ENCODE measurements at places on chromosomes 2 and 18.

DNA sequence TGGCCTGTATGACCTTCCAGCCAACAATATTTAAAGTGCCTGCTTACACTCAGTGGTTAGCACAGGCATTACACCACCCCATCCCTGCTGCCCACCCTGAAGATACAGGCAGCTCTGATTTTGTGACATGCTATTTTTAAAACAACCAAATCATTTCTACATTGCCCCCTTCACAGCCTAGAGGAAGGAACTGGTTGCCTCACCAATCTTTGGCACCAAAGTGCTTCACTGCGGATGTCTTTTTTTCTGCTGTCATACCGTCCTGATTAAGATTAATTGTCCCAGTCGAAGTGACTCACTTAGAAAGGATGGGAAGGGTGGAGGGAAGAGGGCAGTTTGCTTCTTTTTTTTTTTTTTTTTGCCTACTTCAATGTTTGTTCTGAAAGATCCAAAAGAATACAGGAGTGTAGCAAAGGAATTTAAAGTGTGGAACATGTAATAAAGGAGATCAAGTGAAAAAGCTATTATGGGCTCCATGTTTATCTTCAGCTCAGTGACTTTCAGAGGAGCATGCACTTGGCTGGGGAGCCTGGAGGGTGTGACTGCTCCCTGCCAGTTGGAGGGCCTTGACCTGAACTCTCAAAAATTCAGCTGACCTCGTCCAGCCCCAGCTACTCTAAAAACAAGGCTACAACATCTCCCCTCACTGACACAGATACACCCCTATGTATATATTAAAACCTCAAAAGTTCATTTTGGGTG is 501.1 kb upstream of the TNP1 start:
- DNase-seq: no peak

GRCh38 chr2:9556121-9556743 is 602 bp upstream of the ADAM17 start:
- no peak for DNase-seq

DNA sequence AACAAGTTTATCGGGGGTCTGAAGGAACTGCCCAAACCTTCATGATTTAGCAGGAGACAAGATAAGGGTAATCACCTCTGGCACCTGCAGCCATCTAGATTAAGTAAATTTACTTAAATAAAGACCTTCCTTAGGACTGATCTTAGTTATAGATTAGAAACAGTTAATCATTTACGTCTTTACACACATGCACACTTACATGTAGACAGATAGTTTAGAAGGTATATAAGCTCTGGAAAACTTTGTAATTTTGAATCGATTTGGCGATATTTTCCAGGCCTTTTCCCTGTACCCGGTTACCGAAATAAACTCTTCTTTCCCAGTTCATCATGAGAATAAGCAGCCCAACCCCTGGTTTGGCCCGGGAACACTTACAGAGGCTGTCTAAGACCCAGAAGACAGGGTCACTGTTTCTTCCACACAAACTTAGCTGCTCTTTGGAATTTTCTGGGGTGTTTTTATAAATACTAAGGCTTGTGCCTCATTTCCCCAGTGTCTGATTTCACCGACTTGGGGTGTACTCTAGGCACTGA is 560 bp upstream of the SKA1 start:
- no peak for DNase-seq

DNA sequence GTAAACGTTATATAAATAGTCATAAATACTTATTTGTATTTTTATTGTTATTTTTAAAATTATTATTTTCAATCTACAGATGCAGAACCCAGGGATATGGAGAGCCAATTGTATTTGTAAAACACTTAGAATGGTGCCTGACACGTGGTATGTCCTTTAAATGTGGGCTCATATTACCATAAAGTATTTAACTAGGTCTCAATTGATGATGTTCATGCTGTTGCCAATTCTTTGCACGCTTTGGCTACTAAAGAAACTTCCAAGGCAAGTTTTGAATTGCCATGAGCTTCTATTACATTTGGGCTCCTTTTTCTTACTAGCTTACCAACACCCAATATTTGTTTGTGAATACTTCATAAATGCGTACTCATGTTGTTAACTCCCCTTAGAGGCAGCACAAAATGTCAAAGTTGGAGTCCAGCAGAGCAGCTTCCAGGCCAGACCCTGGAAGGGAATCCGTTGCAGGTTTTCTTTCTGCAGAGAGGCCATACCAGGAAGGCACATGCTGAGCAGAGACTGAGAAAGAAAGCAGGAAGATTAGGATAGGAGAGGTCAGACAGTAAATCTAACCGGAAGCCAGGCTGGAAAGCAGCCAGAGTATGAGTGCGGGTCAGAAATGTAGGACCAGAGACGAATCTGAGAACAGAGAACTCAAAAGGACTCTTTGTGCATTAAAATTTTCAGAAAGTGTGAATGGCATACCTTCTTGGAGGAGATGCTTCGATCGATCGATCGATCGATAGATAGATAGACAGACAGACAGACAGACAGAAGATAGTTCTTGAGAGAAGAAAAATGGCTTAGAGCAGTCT is 4.2 kb upstream of the NOSTRIN start:
- no peak for DNase-seq

DNA sequence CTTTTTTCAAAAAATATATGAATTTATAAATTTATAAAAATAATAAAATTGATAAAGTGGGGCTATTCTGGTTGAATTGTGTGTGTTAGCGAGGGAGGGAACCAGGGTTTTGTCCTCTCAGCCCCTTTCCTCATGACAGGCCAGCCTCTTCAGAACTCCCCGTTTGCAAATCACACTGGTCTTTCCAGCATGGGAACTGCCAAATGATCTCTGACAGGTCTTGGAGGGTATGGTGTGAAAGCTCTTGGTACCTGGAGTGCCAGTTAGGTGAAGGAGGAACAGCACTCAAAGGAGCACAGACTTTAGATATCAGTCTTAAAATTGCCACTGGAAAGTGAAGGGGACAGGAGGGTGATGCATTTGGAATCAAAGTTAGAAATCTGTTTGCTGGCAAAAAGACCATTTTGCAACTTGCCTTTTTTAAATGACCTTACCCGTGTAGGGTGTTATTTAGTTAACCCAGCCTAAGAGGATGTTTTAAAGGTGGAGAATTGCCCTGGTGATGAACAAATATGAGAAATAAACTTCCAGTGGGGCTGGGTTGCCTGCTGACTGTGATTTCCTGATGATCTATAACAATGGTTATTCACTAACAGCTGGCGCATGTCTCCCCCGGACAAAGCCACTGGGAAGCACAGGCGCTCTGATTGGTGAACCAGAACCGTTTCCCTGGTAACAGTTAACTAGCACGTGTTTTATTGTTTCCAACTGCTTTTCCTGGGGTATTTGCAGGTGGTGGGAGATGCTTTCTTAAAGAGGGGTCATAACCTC is 85.3 kb upstream of the EFEMP1 start:
- DNase-seq: no peak

- DNase-seq: no peak
Observed at GRCh38 chr18:58894930-58895329, 30.3 kb downstream of the ZNF532 start.

DNA sequence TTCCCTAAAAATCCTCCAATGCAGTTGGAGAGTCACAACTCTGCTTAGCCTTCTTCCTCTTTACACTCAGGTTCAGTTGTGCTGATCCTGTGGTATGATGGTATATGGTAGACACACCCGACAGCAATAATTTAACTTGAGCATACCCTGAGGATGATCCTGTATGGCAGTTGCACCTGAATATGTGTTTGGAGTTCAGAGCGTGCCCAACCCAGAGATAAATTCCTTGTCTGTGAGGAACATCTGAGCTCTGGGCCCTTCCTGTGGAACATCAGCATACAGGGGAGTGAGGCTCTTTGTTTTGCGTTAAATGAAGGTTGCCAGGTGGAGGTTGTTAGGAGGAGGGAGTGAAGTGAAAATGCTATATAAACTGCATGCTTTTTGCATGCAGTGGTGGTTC is 187.7 kb downstream of the MYO3B start:
- no peak for DNase-seq

DNA sequence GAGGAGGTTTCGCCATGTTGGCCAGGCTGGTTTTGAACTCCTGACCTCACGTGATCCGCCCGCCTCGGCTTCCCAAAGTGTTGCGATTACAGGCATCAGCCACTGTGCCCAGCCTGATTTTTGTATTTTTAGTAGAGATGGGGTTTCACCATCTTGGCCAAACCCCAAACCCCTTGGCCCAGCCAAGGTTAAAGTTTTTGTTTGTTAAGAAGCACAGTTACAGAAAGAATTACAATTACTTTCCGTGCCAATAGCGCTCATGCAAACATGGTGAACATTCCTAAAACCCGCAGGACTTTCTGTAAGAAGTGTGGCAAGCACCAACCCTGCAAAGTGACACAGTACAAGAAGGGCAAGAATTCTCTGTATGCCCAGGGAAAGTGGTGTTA is 26.1 kb downstream of the ITSN2 start:
- no peak for DNase-seq

- no peak for DNase-seq
Observed at GRCh38 chr2:164993287-164994016, 38.1 kb upstream of the SLC38A11 start.

GRCh38 chr18:62522178-62522503 is 684 bp upstream of the ZCCHC2 start:
- DNase-seq: no peak

GRCh38 chr2:65700720-65701119 is 268.3 kb upstream of the SPRED2 start:
- no peak for DNase-seq

- no peak for DNase-seq
Observed at GRCh38 chr2:47602996-47603395, 179.9 kb upstream of the MSH6 start.

GRCh38 chr2:117562654-117563053 is 251.8 kb upstream of the DDX18 start:
- DNase-seq: no peak

DNA sequence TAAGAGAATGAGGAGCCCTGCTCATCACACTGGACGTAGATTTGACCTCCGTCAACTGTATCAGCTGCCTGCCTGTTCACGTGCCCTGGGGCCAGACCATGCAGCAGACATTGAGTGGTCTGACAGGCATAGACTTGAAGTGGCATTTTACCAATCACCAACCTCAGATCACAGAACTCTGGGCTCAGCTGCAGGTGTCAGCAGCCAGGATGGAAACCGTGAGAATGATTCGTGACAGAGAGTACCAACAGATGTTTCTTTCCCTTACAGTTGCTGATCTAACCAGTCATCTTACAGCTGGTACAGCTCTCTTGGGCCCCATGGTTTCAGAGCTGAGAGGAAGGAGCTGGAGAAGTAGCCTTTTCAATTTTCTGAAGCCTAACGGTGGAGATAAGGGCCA is 148.9 kb downstream of the EN1 start:
- DNase-seq: no peak

- no peak for DNase-seq
Observed at GRCh38 chr18:62398291-62398690, 73.2 kb downstream of the TNFRSF11A start.

DNA sequence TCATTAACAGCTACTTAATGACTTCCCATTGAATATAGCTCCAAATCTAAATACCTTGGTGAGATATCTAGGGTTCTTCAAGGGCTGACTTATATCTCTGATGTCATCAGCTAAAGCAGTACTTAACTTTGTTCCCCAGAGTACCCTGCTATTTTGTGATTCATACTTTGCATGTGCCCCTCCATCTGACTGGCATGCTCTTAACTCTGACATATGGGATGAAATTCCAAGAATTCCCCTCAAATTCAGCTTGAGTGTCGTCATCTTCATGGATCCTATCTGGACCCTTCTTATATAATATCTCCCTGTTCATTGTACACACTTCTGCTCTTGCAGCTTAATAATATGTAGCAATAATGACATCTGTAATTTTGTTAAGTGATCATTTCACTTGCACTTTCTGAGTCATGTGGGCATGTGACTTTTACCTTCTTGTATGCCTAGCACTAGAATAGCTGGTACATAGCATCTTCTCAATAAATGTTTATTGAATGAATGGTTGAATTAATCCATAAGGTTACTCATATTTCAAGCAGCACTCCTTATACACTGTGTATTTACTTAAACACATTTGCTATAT is 172.9 kb downstream of the WDR7 start:
- no peak for DNase-seq

- DNase-seq: no peak
Observed at GRCh38 chr2:54864727-54865126, 141.3 kb downstream of the EML6 start.

DNA sequence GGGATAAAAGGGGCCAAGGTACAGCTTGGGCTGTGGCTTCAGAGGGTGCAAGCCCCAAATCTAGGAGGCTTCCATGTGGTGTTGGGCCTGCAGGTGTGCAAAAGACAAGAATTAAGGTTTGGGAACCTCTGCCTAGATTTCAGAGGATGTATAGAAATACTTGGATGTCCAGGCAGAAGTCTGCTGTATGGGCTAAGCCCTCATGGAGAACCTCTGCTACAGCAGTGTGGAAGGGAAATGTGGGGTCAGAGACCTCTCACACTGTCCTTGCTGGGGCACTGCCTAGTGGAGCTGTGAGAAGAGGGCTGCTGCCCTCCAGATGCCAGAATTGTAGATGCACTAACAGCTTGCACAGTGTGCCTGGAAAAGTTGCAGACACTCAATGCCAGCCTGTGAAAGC is 880.6 kb upstream of the ID2 start:
- no peak for DNase-seq

GRCh38 chr2:30613001-30613400 is 166.0 kb downstream of the LCLAT1 start:
- DNase-seq: no peak

GRCh38 chr2:27024812-27025211 is 8.0 kb upstream of the TMEM214 start:
- no peak for DNase-seq

DNA sequence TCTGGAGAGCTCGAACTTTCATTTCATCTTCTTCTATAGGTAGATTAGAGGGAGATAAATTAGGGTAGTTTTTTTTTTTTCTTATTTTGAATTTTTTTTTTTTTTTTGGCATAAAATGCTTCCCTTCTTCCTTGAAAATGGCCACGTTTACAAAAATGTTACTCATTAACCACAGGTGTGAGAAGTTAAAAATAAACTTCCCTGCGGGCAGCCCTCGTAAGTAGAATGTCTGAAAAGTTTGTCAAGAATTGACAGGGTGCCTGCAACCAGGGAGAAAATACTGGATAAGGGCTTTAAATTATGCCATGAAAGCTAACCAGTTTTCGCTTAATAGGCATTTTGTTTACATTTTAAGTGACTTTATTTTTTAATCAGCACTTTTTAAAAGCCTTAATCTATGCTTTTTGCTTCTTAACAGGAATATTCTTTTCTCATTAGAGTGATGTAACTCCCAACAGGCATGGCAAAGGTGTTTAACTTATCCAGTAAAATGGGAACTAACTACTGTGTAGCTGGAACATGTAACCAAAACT is 4.2 kb upstream of the FN1 start:
- no peak for DNase-seq
